ENCODE measurements at places on chromosomes 1 and 21.

- H3K4me1 ChIP-seq: peaks cover 14% of the 10 kb centered on the region
- H3K27ac ChIP-seq: peak overlapping the region; percentile 5
- no peaks in the 10 kb centered on the region for H3K36me3 ChIP-seq
- peak overlapping the region; percentile 30 for H3K4me3 ChIP-seq
Measured at GRCh38 chr1:83692524-83693381, 306.2 kb downstream of the TTLL7 start.

DNA sequence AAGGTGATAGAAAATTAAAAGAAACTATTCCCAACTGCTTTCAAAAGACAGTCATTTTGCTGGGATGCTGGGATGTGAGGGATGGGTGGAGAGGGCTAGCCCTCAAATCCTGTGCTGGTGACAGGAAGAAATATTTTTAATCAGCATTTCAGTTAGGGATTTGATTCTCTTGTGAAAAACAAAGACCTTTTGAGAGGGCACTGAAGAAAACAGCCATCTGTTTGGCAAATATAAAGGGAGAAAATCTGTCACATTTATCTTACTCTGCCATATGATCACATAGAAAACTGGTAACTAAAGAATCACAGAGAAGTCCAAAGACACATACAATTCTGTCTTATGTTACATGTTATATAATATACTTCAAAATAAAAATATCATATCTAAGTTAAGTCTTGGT lies 12.3 kb downstream of the STXBP3 start:
- no peak for DNase-seq
- peaks cover 65% of the 10 kb centered on the region for H3K36me3 ChIP-seq
- H3K27ac ChIP-seq: no peak overlapping the region

- no peaks in the 10 kb centered on the region for H3K36me3 ChIP-seq
- no peak overlapping the region for H3K4me3 ChIP-seq
- H3K27ac ChIP-seq: no peak overlapping the region
- no peak for DNase-seq
Measured at GRCh38 chr1:51189421-51190073, 46.5 kb upstream of the RNF11 start.

- no peak for DNase-seq
- H3K4me3 ChIP-seq: no peak overlapping the region
- H3K27me3 ChIP-seq: no peaks in the 10 kb centered on the region
- peak overlapping the region; percentile 83 for H3K27ac ChIP-seq
Measured at GRCh38 chr1:226712742-226713419, 26.2 kb downstream of the ITPKB start.

- H3K36me3 ChIP-seq: no peaks in the 10 kb centered on the region
- no peak overlapping the region for H3K4me3 ChIP-seq
- no peak for DNase-seq
Measured at GRCh38 chr1:6384962-6385361, 8.6 kb downstream of the ACOT7 start.

DNA sequence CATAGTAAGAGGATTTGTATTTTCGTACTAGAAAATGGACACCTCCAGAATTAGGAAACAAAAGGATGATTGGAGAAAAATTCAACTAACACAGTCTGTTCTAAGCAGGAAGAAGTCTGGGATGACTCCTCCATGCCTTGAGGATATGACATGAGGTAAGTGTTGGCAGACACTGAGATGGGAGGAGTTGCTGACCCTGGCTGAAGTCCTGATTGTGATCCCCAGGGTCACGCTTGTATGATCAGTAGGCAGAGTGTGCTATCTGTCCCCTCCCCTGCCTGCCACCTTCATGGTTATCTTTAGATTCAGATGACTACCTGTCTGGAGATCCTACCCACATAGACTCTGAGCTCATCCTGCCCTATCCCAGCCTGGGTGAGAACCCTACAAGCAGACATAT lies 249.1 kb downstream of the C1orf94 start:
- H3K27me3 ChIP-seq: no peaks in the 10 kb centered on the region
- no peak overlapping the region for H3K4me3 ChIP-seq
- no peak overlapping the region for H3K27ac ChIP-seq
- no peaks in the 10 kb centered on the region for H3K4me1 ChIP-seq
- no peak for DNase-seq
- no peaks in the 10 kb centered on the region for H3K36me3 ChIP-seq

DNA sequence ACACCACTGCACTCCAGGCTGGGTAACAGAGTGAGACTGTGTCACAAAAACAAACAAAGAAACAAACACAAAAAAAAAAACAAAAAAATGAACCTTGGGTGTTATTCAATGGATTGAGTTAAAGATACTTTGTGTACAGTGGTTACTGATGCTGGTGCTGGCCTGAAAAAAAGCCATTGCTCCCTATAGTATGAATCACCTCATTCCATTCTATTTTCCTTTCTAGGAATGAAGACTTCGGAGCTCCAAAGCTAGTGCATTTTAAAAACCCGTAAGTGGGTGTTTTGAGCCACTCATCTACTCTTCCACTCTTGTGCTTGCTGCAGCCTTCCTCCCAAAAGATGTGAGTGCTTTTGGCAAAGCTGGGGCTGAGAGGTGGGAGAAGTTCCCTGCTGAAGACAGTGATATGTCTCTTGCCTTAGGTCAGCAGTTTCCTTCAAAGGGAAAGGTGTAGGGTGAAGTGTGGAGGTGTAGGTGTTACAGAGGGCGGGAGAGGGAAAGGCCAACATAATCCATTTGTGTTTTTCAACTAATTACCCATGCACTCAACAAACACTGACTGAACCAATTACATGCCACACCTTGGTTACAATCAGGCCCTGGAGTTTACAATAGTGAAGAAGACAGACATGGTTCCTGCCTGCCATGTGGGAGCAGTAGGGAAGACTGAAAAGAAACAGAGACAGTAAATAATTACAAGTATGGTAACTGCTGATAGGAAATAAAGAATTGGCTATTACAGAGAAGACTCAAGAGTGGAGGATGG lies 55.0 kb upstream of the SERBP1 start:
- no peak overlapping the region for H3K4me3 ChIP-seq
- H3K36me3 ChIP-seq: no peaks in the 10 kb centered on the region
- no peak for DNase-seq
- no peaks in the 10 kb centered on the region for H3K4me1 ChIP-seq
- no peaks in the 10 kb centered on the region for H3K27me3 ChIP-seq
- no peak overlapping the region for H3K27ac ChIP-seq

- H3K4me3 ChIP-seq: no peak overlapping the region
- no peaks in the 10 kb centered on the region for H3K36me3 ChIP-seq
- no peaks in the 10 kb centered on the region for H3K4me1 ChIP-seq
- no peak overlapping the region for H3K27ac ChIP-seq
- no peak for DNase-seq
Measured at GRCh38 chr1:229192031-229192430, 78.9 kb upstream of the RAB4A start.

DNA sequence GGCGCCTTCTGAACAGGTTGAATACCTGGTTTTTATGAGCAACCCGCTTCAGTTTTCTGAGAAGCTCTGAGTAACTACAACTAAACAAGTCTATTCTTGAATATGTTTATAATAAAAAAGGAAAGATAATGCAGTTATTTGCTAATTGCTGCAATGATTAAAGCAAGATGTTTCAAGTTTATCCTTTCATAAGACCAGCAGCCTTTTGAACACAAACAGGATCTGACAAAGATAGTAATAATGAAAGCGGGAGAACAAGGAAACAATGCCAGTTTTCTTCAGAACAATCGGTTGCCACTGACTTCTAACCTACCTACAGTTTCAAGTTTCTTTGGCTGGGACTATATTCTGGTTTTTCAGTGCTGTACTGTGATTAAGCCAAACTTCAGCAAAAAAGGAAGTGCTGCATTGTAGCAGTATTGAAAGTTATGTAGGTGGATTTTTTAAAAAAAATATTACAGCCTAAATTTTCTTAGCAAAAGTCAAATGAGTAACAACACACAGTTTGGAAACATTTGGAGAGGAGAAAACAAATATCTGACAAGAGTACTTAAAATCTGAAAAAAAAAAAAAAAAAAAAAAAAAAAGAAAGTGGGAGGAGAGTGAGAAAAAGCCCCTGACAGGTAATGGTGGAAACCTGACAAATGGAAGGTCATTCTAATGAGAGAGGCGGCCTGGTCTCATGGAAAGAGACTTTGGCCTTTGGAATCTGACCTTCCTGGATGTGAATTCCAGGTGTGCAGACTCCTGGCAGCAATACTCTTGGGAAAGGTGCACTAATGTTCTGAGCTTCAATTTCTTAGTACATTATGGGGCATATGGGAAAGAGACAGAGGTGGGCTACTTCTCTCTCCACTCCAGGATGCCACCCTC lies 11.4 kb downstream of the KCNJ15 start:
- no peak overlapping the region for H3K4me3 ChIP-seq
- no peak for DNase-seq
- no peaks in the 10 kb centered on the region for H3K36me3 ChIP-seq
- no peaks in the 10 kb centered on the region for H3K27me3 ChIP-seq
- H3K4me1 ChIP-seq: peaks cover 53% of the 10 kb centered on the region

DNA sequence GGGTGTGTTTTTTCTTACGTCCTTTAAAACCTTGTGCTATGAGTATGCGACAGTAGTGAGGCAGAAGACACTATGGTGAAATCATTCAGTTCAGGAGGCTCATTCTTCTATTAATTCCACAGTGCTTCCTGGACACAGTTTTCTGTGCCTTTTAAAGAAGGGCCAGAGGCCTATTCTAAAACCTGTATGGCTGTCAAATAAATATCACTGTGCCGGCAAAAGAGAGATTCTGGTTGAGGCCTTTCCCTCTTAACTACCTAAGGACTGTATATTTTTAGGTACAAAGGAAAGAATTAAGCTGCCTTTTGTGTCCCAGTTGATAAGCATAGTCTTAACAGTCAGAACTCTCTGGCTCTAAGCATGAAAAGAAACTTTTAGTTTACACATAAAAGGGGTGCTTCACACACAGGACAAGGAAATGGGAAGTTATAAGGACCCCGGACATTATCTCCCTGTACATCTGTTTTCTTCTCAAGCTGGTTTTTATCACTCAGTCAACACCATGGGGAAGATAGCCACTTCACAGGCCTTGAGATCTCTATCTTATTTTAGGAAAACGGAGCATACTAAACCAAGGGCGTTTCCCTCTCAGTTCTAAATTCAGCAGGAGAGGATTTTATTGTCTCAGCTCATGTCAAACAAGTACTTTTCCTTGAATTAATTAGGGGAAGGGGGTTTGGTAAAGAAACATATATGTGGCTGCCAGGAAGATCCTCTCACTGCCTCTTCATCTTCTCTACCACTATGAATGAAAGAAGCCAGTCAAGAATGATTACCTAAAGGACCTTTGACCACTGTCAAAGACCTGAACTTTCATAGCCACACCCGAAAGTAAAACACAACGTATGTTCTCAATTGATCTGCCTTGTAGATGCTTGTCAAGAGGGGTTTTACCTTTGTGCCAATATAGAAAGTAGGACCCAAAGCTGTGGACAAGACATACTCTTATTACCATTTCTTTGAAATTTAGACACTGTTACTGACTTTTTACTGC lies 71.4 kb upstream of the HSPA13 start:
- H3K36me3 ChIP-seq: no peaks in the 10 kb centered on the region
- DNase-seq: no peak
- no peak overlapping the region for H3K27ac ChIP-seq
- no peak overlapping the region for H3K4me3 ChIP-seq
- H3K4me1 ChIP-seq: no peaks in the 10 kb centered on the region

DNA sequence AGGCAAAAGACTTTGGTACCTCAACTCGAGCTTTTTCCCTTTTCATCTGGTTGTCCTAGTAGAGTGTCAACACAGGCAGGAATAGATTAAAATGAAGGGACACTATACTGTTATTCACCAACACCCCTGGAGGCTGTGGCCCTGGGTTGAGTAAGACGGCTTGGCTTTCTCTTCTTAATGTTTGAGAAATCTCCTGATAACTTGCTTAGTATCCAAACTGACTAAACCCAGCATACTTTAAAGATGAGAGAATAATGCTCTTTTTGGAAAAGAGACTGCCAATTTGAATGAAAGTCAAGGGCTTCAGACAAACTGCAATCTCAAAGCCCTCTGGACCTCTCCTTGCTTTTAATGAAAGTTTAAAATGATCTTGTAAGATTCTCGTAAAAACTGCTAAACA lies 2.6 kb upstream of the SLC30A1 start:
- no peaks in the 10 kb centered on the region for H3K36me3 ChIP-seq
- H3K4me3 ChIP-seq: no peak overlapping the region
- no peak for DNase-seq
- peak overlapping the region; percentile 84 for H3K27ac ChIP-seq

DNA sequence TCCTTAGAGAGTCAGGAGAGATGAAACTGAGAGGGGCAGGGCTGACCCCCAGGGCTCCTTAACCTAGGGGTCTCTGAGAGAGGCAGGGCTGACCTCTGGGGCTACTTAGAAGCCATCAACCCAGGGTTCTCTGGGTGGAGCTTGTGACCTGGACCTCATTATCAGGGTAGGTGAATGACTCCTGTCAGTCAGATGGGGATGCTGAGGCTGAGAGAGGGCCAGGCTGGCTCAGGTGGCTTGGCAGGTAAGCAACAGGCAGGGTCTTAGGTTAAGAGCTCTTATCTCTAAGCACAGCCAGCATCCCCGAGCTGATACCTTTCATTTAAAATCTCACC lies 160.9 kb downstream of the PTPRU start:
- H3K4me3 ChIP-seq: no peak overlapping the region
- no peaks in the 10 kb centered on the region for H3K27me3 ChIP-seq

DNA sequence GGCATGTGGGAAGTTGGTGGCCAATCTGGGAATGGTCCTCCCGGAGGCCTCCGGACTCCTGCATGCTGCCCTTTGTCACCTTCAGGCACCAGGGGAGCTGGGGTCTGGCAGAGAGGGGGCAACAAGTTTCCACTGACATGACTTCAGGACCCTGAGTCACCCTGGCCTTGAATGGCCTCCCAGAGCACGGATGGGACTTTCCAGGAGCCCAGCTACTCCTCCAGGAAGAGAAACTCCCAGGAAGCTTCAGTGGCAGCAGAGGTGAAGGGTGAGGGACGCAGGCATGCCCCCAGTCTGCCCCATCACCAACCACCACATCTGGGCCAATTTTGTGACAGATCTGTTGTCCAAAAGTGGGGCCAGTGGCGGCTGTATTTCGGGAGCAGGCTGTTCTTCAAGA lies 55.9 kb upstream of the WASF2 start:
- H3K27ac ChIP-seq: peak overlapping the region; percentile 99
- peaks cover 67% of the 10 kb centered on the region for H3K4me1 ChIP-seq
- DNase-seq: no peak
- H3K27me3 ChIP-seq: no peaks in the 10 kb centered on the region
- H3K36me3 ChIP-seq: no peaks in the 10 kb centered on the region

- no peaks in the 10 kb centered on the region for H3K27me3 ChIP-seq
- no peak for DNase-seq
- no peaks in the 10 kb centered on the region for H3K36me3 ChIP-seq
- peaks cover 35% of the 10 kb centered on the region for H3K4me1 ChIP-seq
Measured at GRCh38 chr1:212792396-212792908, 758 bp downstream of the TATDN3 start.

DNA sequence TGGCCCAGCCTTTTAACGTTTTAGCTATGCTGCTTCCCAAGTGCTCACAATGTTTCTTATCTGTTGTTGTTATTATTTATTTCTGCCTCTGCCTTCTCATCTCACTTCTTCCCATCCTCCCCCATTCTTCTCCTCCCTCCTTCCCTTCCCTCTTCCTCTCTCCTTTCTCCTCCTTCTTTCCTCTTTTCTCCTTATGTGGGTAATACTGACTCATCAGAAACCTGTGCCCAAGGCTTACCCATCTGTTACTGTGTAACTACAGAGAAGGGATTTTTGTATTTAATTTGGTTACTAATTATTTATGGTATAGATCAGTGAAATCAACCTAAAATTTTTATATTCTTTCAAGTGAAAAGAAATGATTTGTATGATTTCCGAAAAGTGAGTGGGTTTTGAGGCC lies 120.3 kb downstream of the KCNK2 start:
- H3K27me3 ChIP-seq: no peaks in the 10 kb centered on the region
- H3K4me3 ChIP-seq: no peak overlapping the region
- H3K36me3 ChIP-seq: no peaks in the 10 kb centered on the region
- no peak overlapping the region for H3K27ac ChIP-seq
- DNase-seq: no peak

GRCh38 chr1:88983791-88984559 lies 8.5 kb downstream of the KYAT3 start:
- peak overlapping the region; percentile 68 for H3K27ac ChIP-seq
- DNase-seq: no peak
- no peak overlapping the region for H3K4me3 ChIP-seq
- H3K27me3 ChIP-seq: no peaks in the 10 kb centered on the region
- H3K36me3 ChIP-seq: peaks cover 20% of the 10 kb centered on the region

All from vagina (tissue), 2 donors.